NCI-H1417 (cell line): ENCODE measurements at places on chromosomes 4 and X.

DNA sequence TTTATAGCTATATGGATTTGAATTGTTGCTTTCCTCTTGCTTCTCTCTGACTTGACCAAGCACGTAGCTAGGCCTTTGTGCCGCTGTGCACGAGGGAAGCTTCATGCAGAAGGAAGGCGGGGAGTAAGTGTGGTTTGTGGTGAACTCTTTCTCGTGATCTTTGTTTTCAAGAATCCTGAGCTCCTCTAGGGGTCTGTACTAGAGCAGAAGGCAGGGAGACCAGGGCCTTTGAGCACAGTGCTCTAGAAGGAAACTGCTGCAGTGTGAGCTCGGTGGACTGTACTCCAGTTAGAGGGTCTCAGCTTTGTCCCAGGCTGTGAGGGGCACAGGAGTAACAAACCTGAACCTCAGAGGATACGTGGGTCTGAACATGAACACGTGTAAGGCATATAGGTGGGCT, 49.0 kb downstream of the AGA start:
- DNase-seq: no peak

DNA sequence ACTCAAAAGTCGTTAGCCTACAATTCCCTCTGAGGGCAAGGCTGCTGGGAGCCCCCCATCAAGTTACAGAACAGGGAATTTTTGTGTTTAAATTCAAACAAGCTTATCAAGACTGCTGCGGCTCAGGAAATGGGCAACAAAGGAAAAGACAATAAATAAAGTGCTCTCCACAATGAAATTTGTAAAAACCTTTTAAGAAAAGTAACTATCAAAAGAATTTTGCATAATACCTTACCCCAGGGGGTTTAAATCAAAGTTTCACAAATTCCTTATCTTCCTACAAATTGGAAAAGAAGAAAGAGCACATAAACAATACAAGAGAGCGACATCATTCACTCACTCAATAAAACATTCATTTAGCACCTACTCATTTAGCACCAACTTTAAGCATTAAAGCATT, 97.9 kb upstream of the CCDC160 start:
- DNase-seq: no peak

GRCh38 chrX:8204169-8204935, 33.3 kb upstream of the VCX2 start:
- no peak for DNase-seq

DNA sequence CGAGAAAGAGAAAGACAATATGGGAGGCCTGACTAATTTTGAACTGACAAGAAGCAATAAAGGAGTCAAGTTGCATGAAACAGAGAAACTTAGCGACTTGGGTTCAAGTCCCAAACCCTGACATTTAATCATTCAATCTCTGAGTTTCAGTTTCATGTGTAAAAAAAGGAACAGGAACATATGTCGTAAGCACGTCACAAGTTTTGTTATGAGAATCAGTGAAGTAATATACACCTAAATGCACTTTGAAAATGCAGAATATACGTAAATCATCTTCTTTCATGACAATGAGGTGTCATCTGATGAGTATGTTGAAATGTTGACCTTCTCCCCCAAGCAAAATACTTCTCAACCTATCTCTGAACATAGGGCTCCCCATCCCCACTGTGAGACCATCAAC, 10.4 kb downstream of the ACOT9 start:
- DNase-seq: no peak

DNA sequence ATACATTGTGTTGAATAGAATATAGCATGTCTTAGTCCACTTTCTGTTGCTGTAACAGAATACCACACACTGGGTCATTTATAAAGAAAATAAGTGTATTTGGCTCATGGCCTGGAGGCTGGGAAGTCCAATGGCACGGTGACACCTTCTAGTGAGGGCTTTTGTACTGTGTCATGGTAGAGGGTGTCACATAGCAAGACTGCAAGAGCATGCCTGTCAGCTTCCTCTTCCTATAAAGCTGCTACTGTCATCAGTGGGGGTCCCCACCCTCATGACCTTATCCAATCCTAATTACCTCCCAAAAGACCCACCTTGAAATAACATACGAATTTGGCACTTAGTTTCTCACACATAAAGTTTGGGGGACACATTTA, 193.2 kb downstream of the PTTG2 start:
- DNase-seq: no peak

- DNase-seq: no peak
Measured at GRCh38 chr4:188879598-188879997, 740.4 kb downstream of the TRIML1 start.

DNA sequence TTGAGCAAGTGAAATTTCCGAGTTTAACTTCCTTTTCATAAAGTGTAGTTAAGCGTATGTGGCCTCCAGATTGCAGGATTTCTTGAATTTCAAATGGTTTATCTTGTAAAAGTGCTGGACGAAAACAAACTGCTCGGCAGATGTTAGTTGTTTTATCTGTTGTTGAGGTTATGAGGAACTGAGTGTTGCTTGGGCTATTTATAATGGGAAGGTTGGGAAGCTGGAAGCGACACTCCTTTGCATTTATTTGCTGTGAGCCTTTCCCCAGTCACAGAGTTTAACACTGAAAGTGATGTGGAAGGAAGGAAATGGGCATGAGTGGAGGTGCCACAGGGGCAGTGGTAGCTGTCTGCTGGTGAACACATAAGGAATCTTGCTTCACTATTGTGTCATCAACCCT, 284.9 kb downstream of the PCDH7 start:
- DNase-seq: no peak
